ENCODE measurements at places on chromosomes 11 and 22.
A peak's percentile ranks its signal among the peaks of the same experiment; 100 is the strongest.

DNA sequence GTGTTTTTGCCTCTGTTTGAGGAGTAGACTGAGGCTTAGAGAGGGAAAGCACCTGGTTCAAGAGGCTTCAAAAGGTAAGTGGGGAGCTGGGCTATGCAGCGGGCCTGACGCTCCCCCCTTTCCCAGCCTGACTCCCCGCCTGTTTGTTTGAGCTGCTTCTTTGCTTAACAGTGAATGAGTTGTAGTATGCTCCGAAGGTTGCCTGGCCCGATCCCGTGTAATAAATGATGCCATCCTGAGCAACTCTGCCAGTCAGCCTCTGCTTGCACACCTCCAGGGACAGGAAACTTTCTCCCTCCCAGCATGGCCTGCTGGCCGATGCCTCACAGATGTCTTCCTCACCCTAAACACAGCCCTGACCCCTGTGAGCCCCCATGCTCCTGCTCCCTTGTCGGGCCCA is 45.5 kb upstream of the TTLL12 start:
- no peak for DNase-seq

DNA sequence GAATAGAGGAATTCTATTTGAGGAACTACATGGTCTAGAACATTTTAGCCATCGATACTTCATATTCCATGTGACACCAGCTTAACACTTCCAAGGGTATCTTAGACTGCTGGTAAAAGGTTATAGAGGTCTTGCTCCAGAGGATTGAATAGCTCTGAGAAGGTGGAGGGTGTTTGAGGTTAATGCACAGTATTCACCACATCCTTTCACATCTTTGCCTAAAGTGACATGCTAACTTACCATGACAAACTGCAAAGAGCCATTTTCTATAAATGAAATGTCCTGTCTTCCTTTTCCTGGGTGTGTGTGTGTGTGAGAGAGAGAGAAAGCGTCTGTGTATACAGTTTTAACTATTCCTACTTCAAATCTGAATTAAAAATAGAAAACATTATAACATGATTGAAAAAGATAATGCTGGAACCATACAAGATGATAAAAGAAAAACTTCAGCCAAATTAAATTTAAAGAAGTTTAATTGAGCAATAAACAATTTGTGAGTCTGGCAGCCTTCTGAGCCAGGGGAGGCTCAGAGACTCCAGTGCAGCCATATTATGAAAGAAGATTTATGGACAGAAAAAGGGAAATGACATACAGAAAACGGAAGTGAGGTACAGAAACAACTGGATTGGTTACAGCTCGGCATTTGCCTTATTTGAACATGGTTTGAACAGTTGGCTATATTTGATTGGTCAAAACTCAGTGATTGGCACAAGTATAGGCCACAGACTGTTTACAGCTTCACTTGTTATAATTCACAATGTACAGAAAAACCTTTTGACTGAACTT is 320.9 kb upstream of the CCDC179 start:
- DNase-seq = no peak

GRCh38 chr22:23306926-23307325 is 126.6 kb downstream of the BCR start:
- DNase-seq = no peak

DNA sequence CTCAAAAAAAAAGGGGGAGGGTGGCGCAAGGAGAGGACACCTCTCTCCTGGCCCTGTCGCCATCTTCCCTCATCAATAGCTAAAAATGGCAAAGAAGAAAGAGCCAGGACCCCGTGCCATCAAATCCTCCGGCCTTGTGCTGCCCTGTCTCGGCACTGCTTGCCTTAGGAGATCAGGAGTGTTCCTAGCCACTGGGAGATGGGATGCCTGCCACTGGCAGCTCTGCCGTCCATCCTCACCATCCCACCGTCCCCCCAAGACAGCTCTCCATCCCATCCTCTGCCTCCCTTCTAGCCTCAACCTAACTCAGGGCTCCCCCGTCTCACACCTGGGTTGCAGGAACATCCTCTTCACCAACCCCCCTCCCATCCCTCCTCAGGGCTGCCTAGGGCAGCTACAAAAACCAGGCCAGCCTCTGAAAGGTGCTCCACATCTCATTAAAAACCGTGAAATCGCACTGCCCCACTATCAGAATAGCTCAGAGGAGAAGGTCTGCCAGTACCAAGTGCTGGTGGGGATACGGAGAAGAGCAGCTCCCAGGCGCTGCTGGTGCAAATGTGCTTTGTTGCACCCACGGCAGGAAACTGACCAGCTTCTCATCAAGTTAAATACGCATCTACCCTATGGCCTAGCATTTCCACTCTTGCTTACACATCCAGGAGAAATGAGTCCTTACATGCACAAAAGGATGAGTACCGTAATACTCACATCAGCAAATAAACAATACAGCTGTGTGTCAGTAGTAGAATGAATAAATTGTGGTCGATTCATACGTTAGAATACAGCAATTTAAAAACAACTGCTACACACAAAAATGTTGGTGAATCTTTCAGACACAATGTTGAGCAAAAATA is 31.7 kb upstream of the GCAT start:
- peak; percentile 90 for DNase-seq

- no peak for DNase-seq
Measured at GRCh38 chr11:134518616-134519389, 106.8 kb upstream of the B3GAT1 start.

- DNase-seq = no peak
Measured at GRCh38 chr22:30598986-30599385, 7.3 kb upstream of the PES1 start.

DNA sequence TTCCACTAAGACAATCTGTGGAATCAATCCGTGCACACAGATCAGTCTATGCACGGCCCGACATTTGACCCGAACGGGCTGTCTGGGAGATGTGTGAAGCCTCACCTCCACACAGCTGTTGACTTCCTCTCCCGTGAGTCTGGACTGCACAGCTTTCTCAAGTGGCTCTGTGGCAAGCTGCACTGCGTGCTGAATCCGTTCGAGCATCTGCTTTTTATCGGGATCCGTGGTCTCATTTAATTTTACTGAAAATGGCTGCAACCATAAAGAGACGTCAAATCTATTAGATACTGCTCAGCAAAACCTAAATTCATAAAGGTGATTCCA is 19.3 kb downstream of the CARS1 start:
- DNase-seq = no peak

DNA sequence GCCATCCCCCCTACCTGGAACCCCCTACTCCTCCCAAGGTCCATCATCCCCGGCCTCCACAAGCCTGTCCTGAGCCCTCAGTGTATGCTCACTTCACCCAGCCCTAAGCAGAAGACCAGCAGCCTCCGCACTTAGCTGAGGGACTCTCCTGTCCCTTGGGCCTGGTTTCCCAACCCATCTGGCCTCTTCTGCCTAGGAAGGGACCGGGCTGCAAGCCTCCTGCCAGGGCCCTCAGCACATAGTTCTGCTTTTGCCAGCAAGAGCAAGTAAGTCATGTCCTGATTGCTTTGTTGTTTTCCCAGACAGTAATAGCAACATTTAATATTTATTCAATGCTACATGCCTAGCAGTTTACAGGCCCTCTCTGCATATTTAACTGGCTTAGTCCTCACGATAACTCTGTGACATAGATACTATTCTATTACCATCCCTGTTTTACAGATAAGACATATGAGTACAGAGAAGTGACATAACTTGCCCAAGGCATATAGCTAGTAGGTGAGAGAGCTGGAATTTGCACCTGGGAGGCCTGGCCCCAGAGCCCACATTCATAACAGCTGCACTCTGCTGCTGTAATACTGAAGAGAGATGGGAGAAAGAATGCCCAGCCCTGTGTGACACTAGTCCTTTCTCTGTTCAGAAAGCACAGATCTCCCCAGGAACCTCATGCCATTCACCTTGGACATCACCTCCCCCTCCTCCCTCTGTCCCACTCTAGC is 139.2 kb downstream of the PARVA start:
- DNase-seq = no peak

DNA sequence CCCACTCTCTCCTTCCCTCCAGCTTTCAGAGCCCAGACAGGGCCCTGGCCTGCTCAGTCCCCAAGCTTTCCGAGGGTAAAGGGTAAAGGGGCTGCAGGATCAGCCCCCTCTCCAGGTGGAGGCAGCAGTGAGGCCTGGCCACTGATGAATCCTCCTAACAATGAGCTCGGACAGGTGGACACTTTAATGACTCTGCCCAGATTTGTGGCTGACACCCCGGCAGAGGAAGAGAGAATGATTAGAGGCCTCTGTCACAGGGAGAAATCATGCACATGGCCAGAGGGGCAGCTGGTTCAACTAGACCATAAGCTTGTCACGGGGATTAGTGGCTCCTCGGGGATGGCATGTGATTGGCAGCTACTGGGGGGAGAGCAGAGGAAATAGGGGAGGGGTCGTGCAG is 587.5 kb upstream of the B3GAT1 start:
- DNase-seq = no peak
